NCI-H69 (cell line): ENCODE measurements at places on chromosomes 12 and 14.

DNA sequence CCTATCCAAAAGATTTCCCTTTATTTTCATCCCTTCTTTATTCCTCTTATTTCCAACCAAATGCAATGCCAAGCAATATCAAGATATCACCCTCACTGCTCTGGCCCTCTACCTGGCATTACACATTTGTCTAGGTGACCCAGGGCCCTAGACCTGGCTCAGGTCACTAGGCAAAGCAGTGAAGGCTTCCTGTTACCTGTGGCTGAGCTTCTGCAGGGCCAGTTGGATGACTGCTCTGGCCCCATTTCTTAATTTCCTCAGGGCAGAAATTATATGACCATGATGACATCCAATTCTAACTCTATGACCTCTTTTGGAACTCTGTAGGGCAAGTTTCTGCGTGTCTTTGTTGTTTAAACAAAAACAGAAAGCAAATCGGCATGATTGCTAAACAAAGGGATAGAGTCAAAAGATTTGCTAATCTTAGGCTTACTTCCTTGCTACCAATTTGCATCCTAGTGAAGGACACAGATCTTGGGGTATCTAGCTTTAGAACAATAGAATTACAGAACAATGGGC lies 7.4 kb upstream of the CCDC198 start:
- DNase-seq, result no peak

DNA sequence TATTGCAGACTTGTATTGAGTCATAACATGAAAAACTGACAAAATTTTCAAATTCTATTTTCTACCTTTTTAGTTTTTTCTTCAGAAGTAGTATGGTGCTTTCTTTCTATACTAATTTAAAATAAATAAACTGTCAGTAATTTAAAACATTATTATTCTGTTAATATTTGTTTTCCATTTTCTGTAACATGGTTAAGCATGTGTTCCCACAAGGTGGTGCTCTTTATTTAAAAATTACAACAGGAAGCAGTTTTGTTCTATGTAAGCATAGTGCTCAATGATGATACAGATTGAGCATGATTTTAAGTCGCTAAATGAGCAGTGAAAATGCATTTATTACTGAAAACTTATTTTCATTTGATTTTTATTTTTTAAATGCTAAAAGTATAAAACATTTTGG lies 114.6 kb downstream of the PPFIA2 start:
- peak; percentile 85 for DNase-seq

- no peak for DNase-seq
Measured at GRCh38 chr14:53743371-53743770, 213.3 kb downstream of the BMP4 start.

DNA sequence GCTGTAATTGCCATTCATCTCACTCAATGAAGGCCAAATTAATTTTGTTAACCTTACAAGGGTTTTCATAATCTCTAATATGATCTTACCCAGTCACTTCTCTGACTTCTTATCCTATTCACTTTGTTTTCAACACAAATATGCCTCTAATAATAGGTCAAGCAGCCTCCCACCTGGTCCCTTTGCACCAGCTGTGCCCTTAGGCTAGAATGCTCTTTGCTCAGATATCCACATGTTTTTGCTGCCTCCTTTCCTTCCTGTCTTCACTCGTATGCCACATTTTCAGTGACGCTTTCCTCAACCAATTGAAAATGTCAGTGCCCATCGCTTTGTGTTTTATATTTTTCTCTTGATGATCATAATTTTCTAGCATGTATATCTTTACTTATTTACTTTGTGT lies 106.4 kb upstream of the SYT10 start:
- no peak for DNase-seq
